ENCODE measurements at places on chromosomes 3 and 15.
A peak's percentile ranks its signal among the peaks of the same experiment; 100 is the strongest.

DNA sequence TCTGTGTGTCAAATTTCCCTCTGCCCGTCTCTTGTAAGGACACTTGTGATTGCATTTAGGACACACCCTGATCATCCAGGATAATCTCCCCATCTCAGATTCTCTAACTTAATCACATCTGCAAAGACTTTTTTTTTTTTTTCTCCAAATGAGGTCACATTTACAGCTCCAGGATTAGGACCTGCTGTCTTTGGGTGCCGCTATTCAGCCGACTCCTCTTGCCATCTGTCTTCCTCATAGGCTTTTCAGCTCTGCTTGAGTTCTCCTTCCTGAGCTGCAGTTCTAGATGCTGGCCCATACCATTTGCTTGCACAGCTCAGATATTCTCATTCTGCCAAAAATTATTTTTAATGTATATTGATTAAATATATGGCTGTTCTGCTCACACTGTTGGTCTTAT, 94.3 kb upstream of the TLE3 start:
- DNase-seq, result no peak

DNA sequence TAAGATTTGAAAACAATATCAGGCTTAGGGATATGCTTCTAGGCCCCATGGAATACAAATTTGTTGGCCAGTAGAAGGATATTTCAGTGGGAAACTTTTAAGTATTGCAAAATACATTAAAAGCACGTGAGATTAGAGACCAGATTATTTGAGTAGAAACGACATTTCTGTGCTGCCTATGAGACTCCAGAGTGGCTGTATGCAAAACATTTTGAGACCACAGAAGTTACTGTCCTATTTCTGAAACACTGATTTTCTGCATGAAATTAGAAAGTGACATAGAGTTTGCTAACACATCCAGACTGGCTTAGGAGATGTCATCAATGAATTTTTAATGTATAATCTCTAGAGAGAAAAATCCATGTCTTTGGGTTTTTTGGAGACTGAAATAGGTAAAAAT, 99.8 kb downstream of the KCNH8 start:
- DNase-seq, result no peak

GRCh38 chr15:31197497-31198414, 96.2 kb upstream of the TRPM1 start:
- peak; percentile 65 for DNase-seq

DNA sequence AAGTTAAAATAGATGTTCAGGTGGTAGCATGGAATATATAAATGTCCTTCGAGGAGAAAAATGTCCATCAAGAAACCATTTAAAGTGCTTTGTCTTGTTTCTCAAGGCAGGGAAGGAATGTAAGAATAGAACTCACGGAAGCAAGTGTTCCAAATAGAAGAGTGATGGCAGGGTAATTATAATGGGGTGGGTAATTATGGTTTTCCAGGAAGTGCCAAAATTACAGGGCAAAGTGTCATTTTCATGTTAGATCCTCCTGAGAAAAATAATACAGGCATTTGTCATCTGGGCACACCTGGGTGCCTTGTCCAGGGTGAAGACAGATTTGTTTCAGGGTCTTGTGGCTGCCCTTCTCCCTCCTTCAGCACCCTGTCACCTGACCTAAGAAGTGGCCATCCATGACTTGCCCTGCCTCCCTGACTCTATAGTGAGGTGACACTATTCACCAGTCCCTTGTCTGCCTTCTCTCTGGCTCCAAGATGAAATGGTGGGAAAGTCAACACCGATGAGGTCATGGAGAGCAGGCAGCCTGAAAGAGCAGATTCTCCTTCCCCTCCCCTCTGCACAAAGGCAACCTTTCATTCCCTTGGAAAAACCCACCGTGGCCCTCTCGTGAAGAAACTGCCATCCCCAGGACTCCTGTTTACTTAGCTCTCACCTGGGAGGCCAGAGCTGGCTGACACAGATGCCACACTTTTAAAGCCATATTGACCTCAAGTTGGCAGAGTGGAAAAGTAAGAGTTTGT, 45.1 kb upstream of the AMOTL2 start:
- no peak for DNase-seq

DNA sequence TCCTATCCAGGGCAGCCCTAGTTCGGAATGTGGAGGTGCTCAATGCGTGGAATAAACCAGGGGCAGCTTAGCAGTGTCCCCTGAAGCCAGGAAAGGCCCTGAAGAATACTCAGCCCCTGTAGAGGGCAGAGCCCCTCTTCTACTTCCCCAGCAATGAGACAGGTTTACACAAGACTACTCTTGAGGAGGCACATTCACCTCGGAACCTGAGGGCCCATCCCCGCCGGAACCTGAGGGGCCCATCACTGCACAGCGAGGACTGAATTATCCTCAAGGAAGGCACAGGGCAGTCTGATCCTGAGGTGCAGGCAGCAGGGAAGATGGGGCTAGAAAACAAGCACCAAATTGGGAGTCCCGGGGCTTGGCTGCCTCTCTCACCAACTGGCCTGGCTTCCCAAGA, 22.2 kb downstream of the CCDC13 start:
- DNase-seq, result no peak

GRCh38 chr3:117914540-117915100, 1120.0 kb downstream of the IGSF11 start:
- DNase-seq, result no peak

GRCh38 chr15:29071232-29071881, 185.6 kb downstream of the APBA2 start:
- DNase-seq, result no peak

DNA sequence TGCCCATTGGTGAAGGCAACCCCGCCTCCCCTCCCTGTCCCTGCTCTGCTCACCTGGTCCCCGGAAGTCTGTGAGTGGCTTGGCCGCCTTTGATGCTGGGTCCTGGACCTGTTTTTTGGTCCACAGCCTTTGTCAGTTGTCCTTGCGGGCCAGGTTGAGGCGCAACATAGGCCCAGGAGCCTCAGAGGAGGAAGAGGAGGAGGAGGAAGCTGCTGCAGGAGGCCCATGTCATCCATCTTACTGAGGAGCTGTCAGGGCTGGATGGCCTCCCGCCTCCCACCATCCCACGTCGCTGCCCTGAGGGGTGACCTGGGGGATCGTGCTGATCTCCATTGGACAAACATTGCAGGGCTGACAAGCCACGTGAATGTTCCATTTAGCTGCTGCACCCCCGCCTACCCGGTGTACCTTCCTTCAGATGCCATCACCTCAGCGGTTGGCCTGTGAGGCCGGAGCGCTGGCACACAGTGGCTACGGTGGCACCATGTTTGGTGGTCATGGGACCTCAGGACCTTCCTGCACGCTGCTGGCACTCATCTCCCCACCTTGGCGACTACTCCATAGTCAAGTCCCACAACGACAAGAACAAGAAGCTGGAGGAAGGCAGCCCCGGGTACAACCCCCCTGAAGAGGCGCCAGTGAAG, 106.3 kb downstream of the SMAD6 start:
- no peak for DNase-seq

GRCh38 chr15:29557171-29557570, 265.1 kb downstream of the TJP1 start:
- no peak for DNase-seq

- no peak for DNase-seq
These were observed 268.5 kb downstream of the WNT5A start for GRCh38 chr3:55218577-55218976.

DNA sequence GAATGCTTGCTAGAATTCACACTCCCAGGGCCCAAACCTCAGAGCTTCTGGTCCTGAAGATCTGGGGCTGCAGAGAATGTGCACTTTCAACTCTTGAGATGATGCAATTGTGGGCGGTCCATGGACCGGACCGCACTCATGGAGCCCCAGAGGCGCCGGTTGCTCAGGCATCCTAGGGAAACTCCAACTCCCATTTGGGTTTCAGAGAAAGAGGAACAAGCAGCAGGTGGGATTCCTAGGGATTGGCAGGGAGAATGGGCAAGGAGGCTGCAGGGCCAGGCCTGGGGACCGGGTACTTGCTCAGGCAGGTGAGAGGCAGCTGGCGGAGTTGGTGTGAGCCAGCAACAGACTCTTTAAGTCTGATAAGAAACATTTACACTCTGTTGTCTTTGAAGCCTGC, 3.5 kb downstream of the NOX5 start:
- DNase-seq, result no peak

DNA sequence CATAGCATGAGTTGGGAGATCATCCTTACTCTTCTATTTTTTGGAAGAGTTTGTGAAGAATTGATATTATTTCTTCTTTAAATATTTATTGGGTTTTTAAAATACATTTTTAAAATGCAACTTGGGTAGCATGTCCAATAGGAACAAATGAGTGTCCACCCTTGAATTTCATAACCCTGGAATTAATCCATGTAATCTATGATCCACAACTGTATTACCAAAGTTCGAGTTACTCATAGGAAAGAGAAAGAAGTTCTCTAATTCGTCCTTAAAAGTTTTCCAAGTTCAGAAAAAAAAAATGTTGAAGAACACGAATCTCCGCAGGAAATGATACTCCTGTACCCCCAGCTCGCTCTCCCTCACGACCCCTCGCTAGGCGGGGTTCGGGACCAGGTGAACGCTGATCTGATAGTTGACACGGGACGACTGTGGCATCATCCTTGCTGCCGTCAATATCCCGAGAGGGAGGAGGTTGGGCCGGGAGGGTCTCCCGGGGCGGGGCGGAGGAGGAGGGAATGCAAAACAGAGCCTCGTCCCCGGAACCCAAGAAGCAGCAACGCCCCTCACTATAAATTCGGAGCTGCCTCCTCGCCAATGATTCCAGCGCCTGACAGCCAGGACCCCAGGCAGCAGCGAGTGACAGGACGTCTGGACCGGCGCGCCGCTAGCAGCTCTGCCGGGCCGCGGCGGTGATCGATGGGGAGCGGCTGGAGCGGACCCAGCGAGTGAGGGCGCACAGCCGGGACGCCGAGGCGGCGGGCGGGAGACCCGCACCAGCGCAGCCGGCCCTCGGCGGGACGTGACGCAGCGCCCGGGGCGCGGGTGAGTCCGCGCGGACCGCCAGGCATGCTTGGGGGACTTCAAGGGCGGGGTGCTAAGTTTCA, at the start of gene AGTR1:
Gene AGTR1 (plus strand): TSS at position 598 of the 884 bp plus-strand sequence. CDS start 43,133 bp downstream, outside the sequence.
- DNase-seq, result peak; percentile 18

DNA sequence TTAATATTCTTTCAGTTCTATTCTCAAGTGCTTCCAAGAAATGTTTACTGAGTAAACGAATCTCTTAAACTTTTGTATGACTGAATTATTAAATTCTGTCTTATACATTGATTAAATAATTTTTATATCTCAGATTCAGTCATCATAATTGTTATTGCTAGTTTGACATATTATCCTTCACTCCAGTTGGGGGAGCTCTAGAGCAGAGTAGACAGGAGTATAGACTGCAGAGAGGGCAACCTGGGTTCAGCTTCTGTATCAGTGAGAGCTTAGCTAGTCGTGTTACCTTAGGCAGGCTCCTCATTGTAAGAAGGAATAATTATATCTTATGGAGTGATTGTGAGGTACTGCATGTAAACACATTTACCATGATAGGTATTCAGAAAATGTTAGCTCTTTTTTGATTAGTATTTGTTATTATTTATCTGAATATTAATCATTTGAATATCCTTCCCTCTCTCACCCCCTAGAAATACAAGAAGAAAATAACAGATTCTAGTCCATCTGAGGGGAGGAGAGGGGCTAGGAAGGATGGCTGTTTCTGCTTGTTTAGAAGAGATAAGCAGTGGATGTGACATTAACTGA, 31.0 kb upstream of the ZCWPW2 start:
- no peak for DNase-seq
